ENCODE measurements at places on chromosomes 2 and 18. TPM values are rescaled to one million over a fixed set of nuclear protein-coding genes. Genes with fewer than 3 reads are reported as not detected.

ITSN2 gene
- 28.8 TPM for total RNA-seq

ACADL gene
- total RNA-seq = not detected

RAX gene
- total RNA-seq = not detected

SPP2 gene
- not detected for total RNA-seq

RESP18 gene
- total RNA-seq = not detected

CXCR2 gene
- not detected for total RNA-seq

ABCG8 gene
- not detected for total RNA-seq

DNA sequence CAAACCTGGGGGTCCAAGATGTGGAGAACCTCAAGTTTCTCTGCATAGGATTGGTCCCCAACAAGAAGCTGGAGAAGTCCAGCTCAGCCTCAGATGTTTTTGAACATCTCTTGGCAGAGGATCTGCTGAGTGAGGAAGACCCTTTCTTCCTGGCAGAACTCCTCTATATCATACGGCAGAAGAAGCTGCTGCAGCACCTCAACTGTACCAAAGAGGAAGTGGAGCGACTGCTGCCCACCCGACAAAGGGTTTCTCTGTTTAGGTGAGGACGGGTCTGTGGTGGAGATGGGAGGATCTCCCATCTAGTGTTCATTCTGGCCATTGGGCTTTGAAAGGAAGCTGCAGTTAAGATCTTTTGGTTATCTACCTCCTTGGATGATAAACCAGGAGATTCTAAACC lies 2.9 kb downstream of the CASP10 start:
- H3K27me3 ChIP-seq = peaks cover 1% of the 10 kb centered on the region
- peaks cover 12% of the 10 kb centered on the region for H3K4me1 ChIP-seq
- H3K4me3 ChIP-seq = no peak overlapping the region
- H3K27ac ChIP-seq = no peak overlapping the region
- DNase-seq = no peak

- H3K4me3 ChIP-seq = no peak overlapping the region
- H3K36me3 ChIP-seq = no peaks in the 10 kb centered on the region
- H3K27me3 ChIP-seq = no peaks in the 10 kb centered on the region
- no peak overlapping the region for H3K27ac ChIP-seq
- no peak for DNase-seq
These were observed 29.3 kb upstream of the SCN9A start for GRCh38 chr2:166404831-166405568.

GRCh38 chr2:150526006-150526405 lies 38.5 kb upstream of the RND3 start:
- peak overlapping the region; percentile 98 for H3K27ac ChIP-seq
- H3K36me3 ChIP-seq = peaks cover 24% of the 10 kb centered on the region
- DNase-seq = no peak

GRCh38 chr18:11258039-11258610 lies 108.8 kb upstream of the PIEZO2 start:
- no peak overlapping the region for H3K4me3 ChIP-seq
- no peaks in the 10 kb centered on the region for H3K36me3 ChIP-seq
- no peak for DNase-seq
- H3K27me3 ChIP-seq = no peaks in the 10 kb centered on the region

DNA sequence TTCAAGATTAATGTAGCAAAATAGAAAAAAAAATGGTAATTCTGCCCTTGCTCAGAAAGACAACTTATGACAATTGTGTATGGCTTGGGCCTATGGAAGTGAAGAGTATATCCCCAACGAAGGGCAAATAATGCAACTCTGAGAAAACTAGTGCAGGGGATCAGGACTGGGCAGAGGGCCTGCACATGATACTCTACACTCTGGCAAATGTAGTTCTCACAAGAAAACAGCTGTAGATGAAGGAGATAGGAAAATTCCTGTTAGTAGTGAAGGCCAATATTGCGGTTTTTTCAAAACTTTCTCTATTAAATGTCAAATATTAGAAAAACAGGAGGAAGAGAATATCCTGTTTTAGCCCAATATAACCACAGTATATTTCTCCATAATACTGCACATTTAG lies 77.8 kb downstream of the SCN9A start:
- H3K4me1 ChIP-seq = peaks cover 27% of the 10 kb centered on the region
- H3K27me3 ChIP-seq = no peaks in the 10 kb centered on the region
- H3K4me3 ChIP-seq = no peak overlapping the region
- H3K27ac ChIP-seq = no peak overlapping the region
- peaks cover 10% of the 10 kb centered on the region for H3K36me3 ChIP-seq
- DNase-seq = no peak

DNA sequence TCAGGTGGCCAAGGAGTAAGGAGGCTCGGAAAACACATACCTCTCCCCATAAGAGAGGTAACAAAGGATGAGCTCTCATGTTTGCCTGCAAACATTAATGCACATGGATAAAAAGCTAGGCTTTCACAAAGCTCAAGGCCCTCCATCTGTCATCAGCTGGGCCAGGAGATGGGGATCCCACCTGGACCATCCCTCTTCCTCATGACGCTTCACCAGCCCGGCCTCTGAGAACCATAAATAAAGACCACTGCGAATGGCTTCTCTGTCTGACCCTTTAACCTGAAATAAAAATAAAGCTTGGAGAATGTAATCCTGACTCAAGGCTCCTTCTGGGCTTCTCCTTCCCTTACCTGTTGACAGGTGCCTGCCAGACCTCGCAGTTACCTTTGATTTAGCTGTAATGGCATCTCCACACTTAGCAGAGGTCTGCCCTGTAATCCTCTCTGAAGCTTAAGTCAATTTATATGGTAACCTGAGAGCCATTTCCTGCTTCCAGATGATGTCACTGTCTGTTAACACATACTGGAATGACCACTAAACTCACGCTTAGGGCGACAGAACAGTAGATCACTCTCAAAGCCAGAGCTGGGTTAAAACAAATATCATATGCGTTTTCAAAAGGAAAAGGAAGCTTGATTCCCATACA lies 29.3 kb upstream of the FOXI3 start:
- DNase-seq = peak; percentile 9
- no peak overlapping the region for H3K4me3 ChIP-seq
- H3K27me3 ChIP-seq = peaks cover 6% of the 10 kb centered on the region
- H3K4me1 ChIP-seq = no peaks in the 10 kb centered on the region
- H3K36me3 ChIP-seq = no peaks in the 10 kb centered on the region

DNA sequence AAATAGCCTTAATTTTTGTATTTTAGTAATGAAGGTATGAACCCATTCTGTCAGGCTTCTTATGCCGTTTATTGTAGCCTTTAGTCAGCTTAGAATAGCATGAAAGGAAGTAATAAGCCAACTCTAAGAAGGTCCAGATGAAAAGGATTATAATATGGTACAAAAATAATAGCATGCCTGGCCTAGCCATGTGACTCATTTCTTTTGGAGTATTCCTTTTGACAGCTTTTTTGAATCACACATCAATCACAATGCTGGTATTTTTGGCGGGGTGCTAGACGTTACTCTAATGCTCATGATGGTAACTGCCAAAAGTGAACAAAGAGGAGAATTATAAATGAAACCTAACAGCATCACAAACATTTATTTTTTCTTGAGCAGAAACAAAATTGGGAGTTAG lies 19.9 kb downstream of the FMNL2 start:
- H3K4me3 ChIP-seq = no peak overlapping the region
- DNase-seq = no peak
- peak overlapping the region; percentile 4 for H3K27ac ChIP-seq

DNA sequence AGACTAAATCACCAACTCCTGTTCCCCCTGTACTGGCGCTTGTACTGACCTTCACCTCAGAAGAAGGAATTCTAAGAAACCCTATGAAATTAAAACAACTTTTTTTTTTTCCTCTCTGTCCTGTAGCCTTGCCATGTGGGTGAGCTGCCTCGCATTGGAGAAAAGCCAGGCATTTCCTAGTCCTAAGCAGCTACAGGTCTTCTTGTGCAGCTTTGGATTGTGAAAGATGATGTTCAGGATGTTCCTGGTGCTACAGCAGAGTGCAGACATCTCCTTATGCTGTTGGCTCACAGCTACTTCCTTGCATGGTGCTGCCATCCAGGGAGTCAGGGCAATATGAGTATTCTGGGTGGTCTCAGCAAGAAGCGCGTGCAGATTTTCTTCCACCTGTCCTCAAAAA lies 11.9 kb downstream of the PIK3C3 start:
- H3K27ac ChIP-seq = no peak overlapping the region
- no peaks in the 10 kb centered on the region for H3K27me3 ChIP-seq
- no peak for DNase-seq
- peaks cover 21% of the 10 kb centered on the region for H3K4me1 ChIP-seq

GRCh38 chr2:66189553-66189952 lies 245.4 kb upstream of the MEIS1 start:
- DNase-seq = no peak
- no peak overlapping the region for H3K4me3 ChIP-seq
- H3K27me3 ChIP-seq = no peaks in the 10 kb centered on the region

GRCh38 chr18:26071725-26072124 lies 18.7 kb downstream of the SS18 start:
- H3K4me3 ChIP-seq = no peak overlapping the region
- H3K27me3 ChIP-seq = peaks cover 2% of the 10 kb centered on the region
- no peak overlapping the region for H3K27ac ChIP-seq
- H3K4me1 ChIP-seq = peaks cover 32% of the 10 kb centered on the region

All from HFFc6 (cell line).